NCI-H1436 (cell line): ENCODE measurements at places on chromosomes 16 and 17.

- DNase-seq, result no peak
Measured at GRCh38 chr17:42023524-42024349, 3.8 kb downstream of the NKIRAS2 start.

GRCh38 chr16:55508941-55509931 is at the start of gene LPCAT2:
Gene LPCAT2 (plus strand): TSS chr16:55509072. CDS start chr16:55509182, 110 bp downstream.
- DNase-seq, result no peak

DNA sequence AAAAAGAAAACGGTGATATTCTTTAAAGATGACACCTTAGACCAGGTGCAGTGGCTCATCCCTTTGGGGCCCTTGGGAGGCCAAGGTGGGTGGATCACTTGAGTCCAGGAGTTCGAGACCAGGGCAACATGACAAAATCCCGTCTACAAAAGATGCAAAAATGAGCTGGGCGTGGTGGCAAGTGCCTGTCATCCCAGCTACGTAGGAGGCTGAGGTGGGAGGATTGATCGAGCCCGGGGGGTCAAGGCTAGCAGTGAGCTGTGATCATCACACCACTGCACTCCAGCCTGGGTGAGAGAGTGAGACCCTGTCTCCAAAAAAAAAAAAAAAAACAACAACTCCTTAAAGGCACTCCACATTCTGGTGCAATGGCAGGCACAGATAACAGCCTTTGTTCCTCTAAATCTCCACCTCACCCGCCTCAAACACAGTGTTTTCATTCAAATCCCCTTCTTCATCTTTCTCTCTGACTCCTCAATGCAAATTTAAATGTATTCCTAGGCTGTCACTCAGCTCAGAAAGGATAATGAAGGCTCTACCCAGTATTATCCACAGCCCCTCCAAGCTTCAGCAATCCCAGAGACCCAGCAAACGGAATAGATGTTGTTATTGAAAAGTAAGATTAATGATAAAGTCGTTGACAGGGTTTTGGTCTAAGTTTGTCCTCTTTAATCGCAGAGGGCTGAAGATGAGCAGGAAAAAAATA is 56.2 kb upstream of the CACNG5 start:
- no peak for DNase-seq

DNA sequence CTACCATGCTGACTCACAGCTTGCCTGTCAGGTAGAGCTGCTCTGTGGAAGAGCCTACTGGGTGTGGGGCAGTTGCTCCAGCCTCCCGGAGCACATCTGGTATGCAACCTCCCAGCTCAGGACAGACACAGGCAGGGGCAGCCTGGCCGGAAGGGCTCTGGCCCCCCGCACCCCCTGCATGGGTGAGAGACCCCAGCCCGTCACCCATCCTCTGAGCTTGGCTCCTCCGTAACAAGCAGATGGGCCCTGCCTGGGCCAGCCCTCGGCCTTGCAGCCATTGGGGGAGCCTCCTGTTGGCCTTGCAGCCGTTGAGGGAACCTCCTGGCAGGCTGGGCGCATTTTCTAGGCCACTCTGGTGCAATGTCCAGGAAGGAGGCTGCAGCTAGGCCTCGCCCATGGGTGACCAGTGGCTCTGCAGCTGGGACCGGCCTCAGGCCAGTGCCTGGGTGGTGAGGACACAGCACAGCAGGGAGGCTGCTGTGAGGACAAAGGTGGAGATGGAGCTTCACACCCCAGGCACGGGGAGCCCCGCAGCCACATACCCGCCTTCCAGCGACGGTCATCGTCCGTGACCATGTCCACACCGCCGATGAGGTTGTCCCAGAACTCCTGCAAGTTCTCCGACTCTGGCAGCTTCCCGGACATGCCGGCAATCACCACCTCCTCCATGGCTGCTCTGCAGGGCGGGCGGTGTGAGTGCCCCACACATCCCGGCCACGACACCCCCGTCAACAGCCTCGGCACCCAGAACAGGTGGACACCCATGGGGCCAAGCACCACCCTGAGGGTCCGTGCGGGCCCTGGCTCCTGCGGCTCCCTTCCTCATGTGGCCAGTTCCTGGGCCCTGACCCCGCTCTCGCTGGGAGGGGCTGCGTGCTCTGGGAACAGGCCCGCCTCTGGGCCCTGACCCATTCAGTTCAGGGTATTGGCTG is 2.0 kb downstream of the FASN start:
- no peak for DNase-seq

DNA sequence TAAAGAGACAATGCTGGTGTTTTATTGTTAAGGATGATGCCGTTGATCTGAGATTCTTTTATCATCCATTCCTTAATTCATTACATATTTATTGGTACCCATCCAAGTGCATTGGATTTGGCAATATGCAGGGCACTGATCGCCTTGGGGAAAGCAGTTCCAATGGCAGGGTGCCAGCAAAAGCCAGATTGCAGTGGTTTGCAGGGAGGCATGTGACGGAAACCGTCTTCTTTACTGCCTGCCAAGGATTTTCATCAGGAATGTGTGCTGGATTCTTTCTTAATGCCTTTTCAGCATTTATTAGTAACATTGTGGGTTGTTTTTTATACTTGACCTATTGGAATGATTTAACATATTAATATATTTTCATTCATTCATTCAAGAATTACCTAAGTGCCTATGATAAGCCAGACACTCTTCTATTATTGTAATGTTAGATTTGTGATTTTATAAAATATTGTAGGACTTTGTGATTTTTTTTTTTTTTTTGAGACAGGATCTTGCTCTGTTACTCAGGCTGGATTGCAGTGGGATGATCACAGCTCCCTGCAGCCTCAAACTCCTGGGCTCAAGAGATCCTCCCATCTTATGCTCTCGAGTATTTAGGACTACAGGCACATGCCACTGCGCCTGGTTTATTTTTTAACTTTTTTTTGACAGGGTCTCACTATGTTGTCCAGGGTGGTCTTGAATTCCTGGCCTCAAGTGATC is 93.4 kb upstream of the TNRC6A start:
- no peak for DNase-seq

- DNase-seq, result no peak
Measured at GRCh38 chr16:15880434-15881308, 7.7 kb downstream of the CEP20 start.

DNA sequence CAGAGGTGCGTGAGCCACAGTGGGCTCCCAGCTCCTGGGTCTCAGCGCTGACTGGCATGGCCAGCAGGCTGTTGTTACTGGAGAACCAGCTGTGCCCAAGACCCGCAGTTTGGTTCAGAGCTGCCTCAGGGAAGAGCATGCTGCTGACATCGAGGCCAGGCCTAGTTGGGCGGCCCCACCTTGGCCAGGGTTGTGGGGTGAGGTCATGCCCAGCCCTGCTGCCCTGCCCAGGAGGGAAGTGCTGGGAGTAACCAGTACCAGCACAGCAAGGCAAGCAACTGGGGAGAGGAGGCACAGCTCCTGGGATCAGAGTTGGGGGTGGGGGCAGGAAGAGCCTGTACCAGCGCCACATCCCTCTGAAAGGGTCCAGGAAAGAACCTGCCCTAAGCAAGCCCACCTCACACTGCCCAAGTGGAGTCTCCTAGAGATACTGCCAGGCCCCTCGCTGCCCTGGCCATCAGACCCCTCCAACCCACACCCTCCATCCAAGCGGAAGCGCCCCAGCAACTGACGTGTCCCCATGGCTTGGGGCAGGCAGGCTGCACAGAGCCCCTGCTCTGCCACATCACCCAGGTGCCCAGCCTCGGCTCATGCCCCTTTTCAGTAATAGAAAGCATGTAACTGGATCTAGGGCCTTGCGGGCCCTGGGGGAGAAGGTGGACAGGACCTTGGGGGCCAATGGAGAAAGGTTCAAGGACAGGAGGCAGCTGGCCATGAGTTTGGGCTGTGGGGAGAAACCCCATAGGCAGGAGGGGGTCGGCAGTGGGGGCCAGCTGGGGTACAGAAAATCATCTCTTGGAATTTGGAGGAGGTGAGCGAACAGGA is 990 bp downstream of the DOK4 start:
- DNase-seq, result no peak

DNA sequence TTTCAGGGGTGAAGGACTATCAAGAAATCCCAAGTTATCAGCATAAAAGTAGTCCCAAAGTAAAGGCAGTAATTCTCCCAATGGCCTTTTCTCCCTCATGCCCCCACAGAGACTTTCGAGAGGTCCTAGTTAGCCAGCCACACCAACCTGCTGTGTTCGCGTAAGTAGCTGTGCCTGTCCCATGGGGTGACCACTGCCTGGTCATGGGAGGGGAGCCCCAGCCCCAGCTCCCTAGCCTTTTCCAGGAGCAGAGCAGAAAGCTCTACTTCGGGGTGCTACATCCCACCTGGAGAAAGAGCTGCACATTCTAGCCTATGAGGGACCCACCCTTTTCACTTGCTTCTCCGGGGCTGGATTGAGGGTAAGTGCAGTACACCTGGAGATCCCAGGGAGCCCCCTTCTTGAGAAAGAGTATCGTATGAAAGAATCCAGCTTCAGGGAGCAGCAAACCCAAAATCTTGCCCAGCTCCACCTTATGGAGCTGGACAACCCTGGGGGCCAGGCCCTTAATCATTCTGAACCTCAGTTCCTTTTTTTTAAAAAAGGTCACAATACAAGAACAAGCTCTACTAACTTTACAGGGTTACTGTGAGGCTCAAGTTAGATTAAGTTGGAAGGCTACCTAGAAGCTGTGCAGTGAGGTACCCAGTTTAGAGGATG is 8.6 kb upstream of the SOST start:
- DNase-seq, result no peak

DNA sequence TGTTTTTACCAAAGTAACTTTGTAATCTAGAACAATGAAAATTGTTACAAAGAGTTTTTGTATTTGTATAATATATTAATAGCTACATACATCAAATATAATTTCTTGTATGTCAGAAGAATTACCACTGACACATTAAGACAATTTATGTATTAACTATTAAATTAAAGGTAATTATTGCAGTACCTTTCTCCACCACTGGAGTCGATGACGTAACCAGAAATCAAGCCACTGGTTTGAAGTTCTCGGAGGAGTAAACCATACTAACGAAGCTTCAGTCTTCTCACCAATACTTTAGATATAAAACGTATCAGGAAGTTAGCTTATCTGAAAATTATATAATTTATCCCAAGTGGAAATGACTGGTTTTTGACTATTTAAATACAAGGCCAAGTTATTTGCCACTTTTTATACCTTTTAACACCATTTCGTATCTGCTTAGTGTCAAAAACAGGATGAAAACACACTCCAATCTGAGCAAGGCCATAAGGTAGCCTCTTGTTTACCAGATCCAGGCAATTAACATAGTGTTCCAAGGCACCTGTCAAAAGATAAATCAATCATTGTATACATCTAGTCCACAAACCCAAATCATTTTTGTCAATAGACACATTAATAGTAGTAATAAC is 4.3 kb downstream of the POLG2 start:
- no peak for DNase-seq

- DNase-seq, result no peak
Measured at GRCh38 chr17:4665027-4665426, 23.5 kb upstream of the ALOX15 start.

GRCh38 chr16:49833796-49834530 is 21.9 kb downstream of the ZNF423 start:
- DNase-seq, result no peak

DNA sequence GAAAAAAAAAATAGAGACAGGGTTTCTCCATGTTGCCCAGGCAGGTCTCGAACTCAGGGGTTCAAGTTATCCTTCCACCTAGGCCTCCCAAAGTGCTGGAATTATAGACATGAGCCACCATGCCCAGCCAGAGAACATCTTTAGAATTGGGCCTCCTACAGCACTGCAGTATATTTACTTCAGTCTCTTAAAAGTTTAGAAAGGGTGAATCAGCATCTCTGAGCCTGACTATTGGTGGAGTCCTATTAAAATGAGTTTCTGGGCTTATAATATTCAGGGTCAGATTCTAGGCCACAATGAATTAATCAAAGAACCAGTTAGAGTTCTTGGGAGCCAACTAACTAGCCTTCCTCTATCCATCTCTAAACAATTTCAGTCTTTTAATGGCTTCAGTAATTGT is 22.8 kb downstream of the TADA2A start:
- DNase-seq, result no peak

DNA sequence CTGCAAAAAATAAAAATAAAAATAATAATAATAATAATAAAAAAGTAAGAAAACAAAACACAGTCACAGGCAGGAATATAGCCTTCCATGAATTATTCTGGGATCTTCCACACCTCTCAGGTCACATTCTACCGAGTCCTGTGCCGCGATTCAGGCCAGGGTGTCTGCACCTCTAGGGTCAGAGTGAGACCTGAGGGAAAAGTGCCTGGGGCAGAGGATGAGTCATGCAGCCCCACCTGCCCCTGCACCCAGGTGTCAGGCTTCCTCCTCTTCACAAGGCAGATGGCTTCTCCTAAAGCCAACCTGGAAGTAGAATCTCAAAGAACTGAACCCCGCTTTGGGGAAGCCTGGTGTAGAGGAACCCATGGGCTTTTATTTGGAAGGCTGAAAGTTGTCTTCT is 283.7 kb downstream of the CPPED1 start:
- DNase-seq, result no peak

DNA sequence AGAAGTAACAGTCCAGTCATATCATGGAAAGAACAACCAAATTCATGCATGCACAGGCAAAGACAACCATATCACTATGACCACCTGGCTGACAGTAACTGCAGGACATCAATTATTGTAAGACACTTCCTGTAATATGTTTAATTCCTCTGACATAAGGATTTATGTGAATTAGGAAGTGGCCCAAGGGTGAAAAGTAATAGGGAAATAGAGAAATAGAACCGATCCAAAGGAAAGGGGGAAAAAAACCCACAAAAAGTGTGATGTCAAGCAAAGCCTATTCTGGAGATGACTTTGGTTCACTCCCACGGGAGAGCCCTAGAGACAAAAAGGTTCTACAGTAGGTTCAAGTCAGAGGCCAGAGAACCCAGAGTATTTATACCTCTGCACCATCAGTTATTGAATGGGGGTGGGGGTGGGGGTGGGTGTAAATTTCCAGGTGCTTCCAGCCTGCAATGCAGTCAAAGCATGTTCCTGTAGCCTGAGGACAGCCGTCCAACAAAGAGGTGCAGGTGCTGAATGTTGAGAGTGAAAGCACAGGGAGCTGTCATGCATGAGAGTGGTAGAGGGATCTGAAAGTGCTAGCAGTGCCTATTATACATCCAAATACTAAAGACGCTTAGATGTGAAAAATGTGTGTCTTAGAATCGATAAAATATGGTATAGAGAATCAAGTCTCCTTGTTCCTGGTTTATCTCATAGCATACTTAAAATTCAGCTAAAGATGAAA is 95.6 kb upstream of the HLF start:
- no peak for DNase-seq
